ENCODE measurements at places on chromosomes 5 and 9.

- DNase-seq, result no peak
Observed at GRCh38 chr9:13412331-13412730, 132.8 kb upstream of the MPDZ start.

DNA sequence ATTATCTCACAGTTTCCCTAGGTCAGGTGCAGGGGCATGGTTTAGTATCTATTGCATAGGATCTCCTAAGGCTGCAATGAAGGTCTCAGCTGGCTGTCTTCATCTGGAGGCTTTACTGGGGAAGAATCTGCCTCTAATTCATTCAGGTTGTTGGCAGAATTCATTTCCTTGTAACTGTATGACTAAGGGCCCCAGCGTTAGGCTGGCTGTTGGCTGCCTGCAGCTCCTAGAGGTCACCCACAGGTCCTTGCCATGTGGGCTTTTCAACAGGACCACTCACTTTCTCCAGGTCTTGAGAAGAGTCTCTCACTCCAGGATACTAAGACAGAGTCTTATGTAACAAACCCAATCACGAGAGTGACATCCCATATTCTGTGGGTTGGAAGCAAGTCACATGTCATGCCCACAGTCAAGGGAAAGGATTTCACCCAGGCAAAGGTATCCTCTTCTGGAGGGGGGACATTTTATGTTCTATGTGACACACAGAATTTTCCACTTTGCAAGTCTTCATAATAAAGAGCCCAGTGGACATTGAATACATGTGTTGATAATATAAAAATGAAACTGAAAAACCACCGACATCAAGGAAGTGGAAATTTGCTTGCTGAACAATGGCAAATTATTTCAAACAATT is 38.2 kb downstream of the HMHB1 start:
- DNase-seq, result no peak

DNA sequence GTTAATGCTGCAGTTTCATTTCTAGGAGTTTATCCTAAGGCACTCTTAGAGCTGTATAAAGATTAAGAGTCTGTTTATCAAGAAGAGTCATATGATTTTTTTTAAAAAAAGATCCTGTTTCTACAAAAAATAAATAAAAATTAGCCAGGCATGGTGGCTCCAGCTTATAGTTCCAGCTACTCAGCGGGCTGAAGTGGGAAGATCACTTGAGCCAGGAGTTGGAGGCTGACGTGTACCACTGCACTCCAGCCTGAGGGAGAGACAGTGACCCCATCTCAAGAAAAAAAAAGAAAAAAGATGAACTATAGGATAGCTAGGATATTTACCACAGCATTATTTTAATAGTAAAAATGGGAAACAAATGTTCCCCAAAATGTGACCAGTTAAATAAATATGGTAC is 3.3 kb upstream of the UBE2D2 start:
- DNase-seq, result no peak

DNA sequence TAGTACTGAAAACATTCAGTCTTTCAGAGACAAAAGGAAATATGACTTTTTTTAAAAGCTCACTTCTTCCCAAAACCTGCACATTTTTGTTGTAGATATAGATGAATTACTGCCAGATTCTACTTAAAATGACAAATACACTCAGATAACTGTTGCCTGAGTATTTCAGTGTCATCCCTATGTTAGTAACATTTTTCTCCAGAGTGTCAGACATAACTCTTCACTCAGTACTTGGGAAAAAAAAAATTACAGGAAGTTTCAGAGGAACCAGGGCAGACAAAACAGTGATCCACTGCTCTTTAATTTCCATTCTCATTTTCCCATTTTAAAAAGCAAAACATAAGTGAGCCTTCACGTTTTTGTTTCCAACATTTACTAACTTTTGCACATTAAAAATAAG is 79.3 kb upstream of the ITGA1 start:
- DNase-seq, result no peak

DNA sequence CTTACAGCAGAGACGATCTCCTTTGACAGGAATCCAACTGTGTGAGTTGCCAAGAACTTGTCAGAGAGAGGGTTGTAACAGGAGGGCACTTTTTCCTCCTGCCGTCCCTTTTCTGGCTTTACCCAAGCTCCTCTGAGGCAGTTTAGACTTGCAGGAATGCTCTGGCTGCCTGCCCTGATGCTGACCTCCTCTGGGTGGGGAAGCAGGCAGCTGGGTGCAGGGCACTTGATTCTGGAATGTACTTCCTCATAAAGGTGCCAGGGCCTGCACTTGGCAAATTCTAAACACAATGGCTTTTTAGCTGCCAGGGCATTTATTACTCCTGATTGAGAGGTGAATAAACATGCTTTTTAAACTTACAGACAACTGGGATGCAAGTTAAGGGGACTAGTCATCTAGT is 190.4 kb downstream of the EPB41L4A start:
- no peak for DNase-seq

GRCh38 chr5:133145436-133146170 is 93.8 kb downstream of the HSPA4 start:
- no peak for DNase-seq

DNA sequence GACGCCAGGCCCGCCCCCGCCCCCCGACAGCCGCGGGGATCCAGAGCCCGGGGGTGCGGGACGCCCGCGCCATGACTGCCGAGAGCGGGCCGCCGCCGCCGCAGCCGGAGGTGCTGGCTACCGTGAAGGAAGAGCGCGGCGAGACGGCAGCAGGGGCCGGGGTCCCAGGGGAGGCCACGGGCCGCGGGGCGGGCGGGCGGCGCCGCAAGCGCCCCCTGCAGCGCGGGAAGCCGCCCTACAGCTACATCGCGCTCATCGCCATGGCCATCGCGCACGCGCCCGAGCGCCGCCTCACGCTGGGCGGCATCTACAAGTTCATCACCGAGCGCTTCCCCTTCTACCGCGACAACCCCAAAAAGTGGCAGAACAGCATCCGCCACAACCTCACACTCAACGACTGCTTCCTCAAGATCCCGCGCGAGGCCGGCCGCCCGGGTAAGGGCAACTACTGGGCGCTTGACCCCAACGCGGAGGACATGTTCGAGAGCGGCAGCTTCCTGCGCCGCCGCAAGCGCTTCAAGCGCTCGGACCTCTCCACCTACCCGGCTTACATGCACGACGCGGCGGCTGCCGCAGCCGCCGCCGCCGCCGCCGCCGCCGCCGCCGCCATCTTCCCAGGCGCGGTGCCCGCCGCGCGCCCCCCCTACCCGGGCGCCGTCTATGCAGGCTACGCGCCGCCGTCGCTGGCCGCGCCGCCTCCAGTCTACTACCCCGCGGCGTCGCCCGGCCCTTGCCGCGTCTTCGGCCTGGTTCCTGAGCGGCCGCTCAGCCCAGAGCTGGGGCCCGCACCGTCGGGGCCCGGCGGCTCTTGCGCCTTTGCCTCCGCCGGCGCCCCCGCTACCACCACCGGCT is 1.0 kb downstream of the FOXE1 start:
- DNase-seq, result no peak
